ENCODE measurements at places on chromosomes 16 and 17. TPM values are rescaled to one million over a fixed set of nuclear protein-coding genes. Genes with fewer than 3 reads are reported as not detected.

Gene HASPIN
- total RNA-seq, result not detected

Gene MMP15
- total RNA-seq, result 2.0 TPM

Gene PRSS53
- 0.25 TPM for total RNA-seq

Gene SLX4
- total RNA-seq, result 2.3 TPM

Gene TPSB2
- 73.9 TPM for total RNA-seq

Gene SULT1A4
- total RNA-seq, result 17.7 TPM

DNA sequence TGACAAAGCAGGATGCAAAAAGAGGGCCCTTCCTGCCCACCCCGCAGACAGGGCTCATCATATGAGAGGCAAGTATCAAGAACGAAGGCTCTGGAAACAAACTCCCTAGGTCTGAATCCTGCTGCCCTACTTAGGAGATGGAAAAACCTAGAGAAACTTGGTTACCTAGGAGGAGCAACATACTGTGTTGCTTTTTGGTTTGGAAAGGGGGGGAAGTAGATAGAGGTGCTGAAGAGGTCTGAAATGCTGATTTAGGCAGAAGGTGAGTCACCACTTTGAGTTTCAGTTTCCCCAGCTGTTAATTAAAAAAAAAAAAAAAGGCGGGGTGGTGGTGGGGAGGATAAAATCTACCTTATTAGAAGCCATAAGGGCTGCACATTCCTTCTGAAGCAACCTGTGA is 1.5 kb downstream of the N4BP1 start:
- no peak for ATAC-seq

DNA sequence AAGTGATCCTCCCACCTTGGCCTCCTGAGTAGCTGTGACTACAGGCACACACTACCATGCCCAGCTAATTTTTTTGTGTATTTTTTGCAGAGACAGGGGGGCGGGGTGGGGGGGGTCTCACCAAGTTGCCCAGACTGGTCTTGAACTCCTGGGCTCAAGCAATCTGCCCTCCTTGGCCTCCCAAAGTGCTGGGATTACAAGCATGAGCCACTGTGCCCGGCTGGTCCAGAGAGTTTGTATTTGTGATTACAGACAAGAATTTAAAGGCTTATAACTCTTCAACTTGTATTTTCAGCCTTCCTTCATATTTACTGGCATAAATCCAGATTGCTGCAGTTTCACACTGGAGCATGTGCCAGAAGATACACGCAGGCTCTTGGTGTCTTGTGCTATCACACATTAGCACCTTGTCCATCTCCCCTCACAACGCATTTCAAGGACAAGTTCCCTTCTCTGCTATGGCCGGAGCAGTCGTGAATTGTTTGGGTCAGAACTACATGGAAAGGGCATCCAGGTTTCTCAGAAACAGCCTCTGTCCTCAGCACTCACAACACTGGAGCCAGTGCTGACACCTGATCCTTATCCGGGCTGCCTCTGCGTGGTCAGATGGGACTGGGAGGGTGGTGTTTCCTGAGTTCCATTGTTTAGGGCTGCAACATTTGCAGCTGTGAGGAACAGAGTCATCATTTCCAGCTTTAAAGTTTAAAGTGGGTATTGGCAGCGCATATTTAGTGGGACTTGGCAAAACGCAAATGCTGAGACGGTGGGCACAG is 28.1 kb downstream of the WSCD1 start:
- ATAC-seq, result peak; percentile 86

GRCh38 chr16:24729951-24730815 is 732 bp downstream of the TNRC6A start:
- peak; percentile 30 for ATAC-seq

DNA sequence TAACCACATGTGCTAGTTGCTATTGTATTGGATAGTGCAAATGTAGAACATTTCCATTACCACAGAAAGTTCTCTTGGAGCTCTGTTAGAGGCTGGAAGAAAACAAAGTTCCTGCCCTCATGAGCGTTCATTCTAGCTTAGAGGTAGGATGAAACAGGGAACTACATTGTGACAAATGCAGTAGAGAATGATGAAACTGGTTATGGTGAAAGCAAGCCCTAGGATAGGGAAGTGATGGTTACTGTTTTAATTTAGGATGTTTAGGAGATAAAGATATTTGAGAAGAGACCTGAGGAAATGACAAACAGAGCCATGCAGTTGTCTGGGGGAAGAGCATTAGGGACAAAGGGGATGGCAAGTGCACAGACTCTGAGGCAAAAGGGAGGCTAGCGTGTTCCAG is 50.7 kb downstream of the AATF start:
- no peak for ATAC-seq

- ATAC-seq, result no peak
Observed at GRCh38 chr17:73623818-73624217, 20.4 kb downstream of the SDK2 start.

GRCh38 chr17:57456622-57457021 is 200.3 kb downstream of the MSI2 start:
- no peak for ATAC-seq

- ATAC-seq, result peak; percentile 34
Observed at GRCh38 chr16:88773812-88774291, 11.2 kb downstream of the PIEZO1 start.

DNA sequence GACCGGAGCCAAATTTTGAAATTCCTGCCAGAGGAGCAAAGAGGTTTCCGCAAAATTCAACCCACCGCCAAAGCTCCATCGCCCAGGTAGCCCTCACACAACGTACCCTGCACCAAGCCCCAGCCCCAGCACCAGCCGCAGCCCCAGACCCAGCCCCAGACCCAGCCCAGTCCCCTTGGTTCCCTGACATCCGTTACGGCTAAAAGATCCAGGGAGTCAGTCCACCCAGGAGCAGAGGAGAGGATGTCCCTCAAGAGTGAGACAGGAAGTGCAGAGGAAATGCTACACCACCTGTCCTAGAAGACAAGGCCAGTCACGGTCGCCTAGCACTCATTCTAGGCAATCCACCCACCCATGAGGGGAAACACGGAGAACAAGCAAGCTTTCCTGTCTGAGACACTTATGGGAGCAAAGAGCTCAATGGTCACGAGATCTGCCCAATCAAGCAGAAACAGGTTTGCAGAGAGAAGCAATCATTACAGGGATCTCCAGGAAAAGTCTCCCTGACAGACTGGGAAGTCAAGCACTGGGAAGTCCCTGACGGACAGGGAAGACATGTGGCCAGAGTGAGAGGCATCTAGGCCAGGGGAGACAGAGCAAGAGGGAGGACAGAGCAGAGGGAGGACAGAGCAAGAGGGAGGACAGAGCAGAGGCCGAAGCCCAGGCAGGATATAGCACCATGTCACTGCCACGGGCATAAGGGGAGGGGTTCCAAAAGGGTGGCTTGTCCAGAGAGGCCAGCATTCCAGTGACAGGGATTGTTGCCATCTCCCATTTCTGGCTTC is 15.0 kb upstream of the KCNJ18 start:
- ATAC-seq, result no peak

GRCh38 chr16:81185416-81185815 is 53.1 kb upstream of the BCO1 start:
- no peak for ATAC-seq

DNA sequence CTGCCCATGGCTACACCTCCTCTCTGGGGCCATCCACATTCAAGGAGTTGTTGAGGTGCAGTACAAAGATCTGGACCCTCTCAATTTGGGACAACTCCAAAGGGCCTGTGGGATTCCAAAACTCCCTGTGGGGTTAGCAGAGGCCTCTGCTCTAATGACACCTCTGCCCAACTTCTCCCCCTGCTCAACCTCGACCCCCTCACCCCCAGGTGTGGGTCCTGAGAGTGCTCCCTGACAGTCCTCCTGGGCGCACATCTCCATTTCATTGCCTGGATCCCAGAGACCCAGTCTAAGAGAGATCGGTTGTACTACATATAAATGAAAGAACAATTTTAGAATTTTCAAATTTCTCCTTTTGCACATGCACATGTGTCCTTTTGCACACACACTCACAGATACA is 73.0 kb upstream of the NKD1 start:
- ATAC-seq, result no peak

- peak; percentile 19 for ATAC-seq
Observed at GRCh38 chr16:4693956-4694641, 737 bp downstream of the NUDT16L1 start.

DNA sequence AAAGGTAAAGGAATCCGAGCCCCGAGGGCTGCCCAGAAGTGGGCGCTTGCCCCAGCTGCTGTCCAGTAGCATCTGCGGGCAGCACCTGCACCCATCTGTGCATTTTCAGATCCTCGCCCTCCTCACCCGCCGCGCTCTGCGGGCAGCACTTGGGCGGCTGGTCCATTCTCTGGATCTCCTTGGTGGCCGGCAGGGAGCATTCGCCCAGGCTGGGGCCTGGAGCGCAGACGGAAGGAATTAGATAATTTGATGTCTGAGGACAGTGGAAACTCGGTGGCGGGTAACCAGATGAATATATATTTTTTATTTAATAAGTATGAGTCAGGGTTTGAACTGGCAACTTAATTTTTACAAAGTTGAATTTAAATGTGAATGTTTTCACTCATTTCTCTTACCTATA is 88.5 kb downstream of the NPIPB11 start:
- ATAC-seq, result no peak

- no peak for ATAC-seq
Observed at GRCh38 chr16:2817340-2818271, 569 bp downstream of the PRSS21 start.

GRCh38 chr17:52824542-52824941 is 666.0 kb upstream of the CA10 start:
- ATAC-seq, result no peak

GRCh38 chr17:4326608-4327007 is 39.9 kb downstream of the UBE2G1 start:
- no peak for ATAC-seq

- ATAC-seq, result no peak
Observed at GRCh38 chr17:82283208-82283749, 9.8 kb upstream of the CSNK1D start.

GRCh38 chr17:48254896-48255295 is 147.3 kb downstream of the SNX11 start:
- ATAC-seq, result no peak

GRCh38 chr16:58498341-58499091 is 1.4 kb upstream of the NDRG4 start:
- ATAC-seq, result no peak

DNA sequence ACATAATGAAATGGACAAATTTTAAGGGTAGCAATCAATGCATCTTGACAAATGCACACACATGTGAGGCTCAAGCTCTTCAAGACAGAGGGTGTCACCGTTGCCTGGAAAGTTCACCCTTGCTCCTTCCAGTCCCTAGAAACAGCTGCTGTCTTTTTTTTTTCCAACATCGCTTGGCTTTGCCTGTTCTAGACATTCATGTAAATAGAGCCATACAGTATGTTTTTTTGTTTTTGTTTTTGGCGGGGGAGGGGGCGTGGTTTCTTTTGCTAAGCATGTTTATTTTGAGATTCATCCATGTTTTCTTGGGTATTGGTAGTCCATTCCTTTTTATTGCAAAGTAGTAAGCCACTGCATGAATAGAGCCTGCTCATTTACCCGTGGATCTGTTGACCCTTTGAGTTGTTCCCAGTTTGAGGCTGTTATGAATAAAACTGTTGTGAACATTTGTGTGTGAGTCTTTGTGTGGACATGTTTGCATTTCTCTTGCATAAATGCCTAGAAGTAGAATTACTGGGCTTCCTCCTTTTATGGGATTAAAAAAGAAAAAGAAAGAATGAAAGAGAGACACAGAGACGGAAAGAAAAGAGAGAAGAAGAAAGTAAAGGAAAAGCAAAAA is 78.4 kb downstream of the NT5M start:
- no peak for ATAC-seq

DNA sequence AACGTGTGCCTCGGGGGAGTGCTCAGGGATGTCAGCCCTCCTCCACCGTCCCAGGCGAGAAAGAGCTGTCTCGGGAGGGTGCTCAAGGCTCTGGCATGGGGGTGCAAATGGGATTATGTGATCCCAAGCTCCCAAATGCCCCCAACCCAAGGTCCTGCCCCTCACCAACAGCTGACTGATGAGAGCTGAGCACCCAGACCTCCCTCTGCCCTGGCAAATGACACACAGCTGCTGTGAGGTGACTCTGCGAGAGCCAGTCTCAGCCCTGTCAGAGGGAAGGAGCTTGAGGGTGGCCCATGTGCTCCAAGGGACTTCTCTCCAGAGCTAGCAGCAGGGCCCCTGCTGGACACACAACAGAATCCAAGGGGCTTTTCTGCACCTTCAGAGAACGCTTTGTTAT is 7.7 kb downstream of the CDH5 start:
- no peak for ATAC-seq

GRCh38 chr17:74543406-74543805 is 2.5 kb downstream of the CD300C start:
- no peak for ATAC-seq

- peak; percentile 52 for ATAC-seq
Observed at GRCh38 chr16:81451753-81452680, 7.4 kb downstream of the CMIP start.

DNA sequence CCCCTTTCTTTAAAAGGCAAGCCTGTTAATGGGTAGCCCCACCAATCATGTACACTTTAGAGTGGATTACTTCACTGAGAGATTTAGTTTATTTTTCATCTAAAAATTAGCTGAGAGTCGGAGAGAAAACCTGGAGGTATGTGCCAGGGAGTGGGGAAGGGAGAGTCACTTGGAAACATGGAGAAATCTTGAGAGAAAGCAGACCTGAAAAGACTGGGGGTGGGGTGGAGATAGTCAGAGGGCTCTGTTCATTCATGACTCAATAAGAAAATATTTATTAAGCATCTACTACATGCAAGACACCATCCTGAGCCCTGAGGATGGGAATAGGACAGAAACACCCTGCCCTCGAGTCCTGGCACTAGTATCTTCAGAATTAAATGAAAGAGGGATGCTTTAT is 27.4 kb upstream of the RCVRN start:
- no peak for ATAC-seq

GRCh38 chr16:74252329-74252728 is 44.3 kb upstream of the PSMD7 start:
- ATAC-seq, result no peak

GRCh38 chr16:57892447-57893096 is 78.4 kb downstream of the CNGB1 start:
- ATAC-seq, result no peak

- no peak for ATAC-seq
Observed at GRCh38 chr17:7480089-7480384, 606 bp upstream of the ZBTB4 start.

DNA sequence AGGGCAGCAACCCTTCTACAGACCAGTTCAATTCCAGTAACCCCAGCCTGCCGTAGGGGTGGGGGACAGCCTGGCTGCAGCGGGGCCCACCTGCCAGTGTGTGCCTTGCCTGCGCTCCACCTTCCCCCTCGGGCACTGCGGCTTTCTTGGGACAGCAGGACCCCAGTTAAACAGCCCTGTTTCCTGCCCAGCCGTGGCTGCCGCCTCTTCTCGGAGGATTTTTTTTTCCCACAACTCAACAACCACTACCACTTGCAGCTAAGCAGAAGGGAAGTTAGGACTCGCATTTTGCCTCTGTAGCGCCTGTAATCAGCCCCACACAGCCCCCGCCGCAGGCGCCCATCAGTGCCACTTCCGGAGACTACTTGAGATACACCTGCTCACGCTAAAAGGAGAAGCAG is 76.1 kb downstream of the RAI1 start:
- ATAC-seq, result no peak

GRCh38 chr17:31608659-31609254 is 217.3 kb downstream of the RAB11FIP4 start:
- no peak for ATAC-seq

- no peak for ATAC-seq
Observed at GRCh38 chr17:17350491-17351355, 47.5 kb downstream of the NT5M start.
